ENCODE measurements at places on chromosomes 5 and 9. TPM values are rescaled to one million over a fixed set of nuclear protein-coding genes. Genes with fewer than 3 reads are reported as not detected.

DNA sequence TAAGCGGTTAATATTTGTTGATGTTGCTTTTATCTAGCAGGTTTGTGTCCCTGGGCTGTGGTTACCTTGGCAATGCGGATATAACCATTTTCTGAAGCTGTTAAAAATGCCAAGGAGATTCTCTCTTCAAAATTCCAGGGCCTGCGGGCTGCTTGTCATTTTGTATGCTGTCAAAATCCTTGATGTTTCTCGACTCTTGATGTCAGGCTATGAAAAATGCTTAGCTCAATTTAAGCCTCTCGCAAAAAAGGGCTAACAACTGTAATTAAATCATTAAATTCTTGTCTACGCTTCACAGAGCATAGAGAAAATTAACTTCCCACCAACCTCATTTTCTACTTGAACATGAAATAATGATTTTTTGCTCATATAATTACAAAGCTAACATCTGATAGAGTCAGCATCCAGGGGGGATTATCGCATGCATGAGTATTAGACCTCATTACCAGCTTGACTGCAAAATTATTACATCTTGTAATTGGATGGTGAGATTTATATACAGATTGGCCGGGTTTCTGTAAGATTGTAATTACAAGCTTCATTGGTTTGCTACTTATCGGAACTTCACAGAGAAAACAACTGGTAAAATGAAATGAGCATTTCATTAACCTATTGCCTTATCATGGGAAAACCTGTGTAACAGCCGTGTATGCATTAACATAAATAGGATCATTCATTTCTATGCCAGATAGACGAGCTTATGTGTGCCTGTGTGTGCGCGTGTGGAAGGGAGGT, 83.1 kb upstream of the IRX1 start:
- H3K36me3 ChIP-seq: no peaks in the 10 kb centered on the region
- H3K27me3 ChIP-seq: peaks cover 2% of the 10 kb centered on the region

DNA sequence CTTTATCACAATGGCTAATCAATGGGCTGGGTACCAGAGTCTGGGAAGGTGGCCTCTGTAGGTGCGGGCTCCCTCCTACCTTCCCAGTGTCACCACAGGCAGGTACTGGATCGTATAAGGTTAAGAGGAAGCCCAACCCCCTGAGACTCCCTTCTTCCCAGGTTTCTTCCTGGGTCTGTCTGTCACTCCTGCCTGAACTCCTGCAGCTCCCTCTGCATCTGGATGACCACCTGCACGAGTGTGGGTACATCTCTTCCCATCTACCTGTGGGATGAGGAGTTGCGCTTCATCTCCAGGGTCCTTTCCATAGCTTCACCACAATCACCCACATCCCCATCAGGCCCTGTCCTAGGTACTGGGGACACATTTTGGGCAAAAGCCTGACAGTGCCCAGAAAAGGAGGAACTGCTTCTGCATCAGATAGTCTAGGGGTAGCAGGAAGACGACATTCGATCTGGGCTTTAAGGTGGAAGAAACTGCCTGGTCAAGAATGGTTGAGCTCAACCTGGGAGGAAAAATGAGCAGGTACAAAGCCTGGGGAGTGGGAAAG, 112.2 kb upstream of the ALDH1B1 start:
- no peak overlapping the region for H3K27ac ChIP-seq
- peaks cover 18% of the 10 kb centered on the region for H3K4me1 ChIP-seq
- H3K27me3 ChIP-seq: peaks cover 7% of the 10 kb centered on the region
- DNase-seq: no peak

GRCh38 chr9:98136489-98136888, 17.5 kb upstream of the TRIM14 start:
- no peak for DNase-seq
- H3K4me3 ChIP-seq: no peak overlapping the region
- no peak overlapping the region for H3K27ac ChIP-seq
- H3K27me3 ChIP-seq: no peaks in the 10 kb centered on the region
- H3K4me1 ChIP-seq: no peaks in the 10 kb centered on the region

DNA sequence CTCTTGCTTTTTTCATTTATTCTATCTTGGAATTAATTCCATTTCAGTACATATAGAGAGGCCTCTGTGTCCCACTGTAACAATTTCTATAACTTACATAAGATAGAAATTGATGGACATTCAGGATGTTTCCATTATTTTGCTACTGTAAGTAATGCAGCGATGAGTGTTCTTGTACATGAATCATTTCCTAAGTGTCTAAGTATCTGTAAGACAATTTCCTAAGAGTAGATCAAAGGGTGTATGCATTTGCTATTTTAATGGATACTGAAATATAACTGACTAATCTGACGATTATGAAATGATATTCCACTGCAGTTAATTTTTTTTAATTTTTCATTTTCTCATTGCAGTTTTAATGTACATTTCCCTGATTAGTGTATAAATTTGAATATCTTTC, 23.0 kb upstream of the RBM22 start:
- no peaks in the 10 kb centered on the region for H3K4me1 ChIP-seq
- H3K27ac ChIP-seq: no peak overlapping the region
- no peaks in the 10 kb centered on the region for H3K27me3 ChIP-seq
- peaks cover 34% of the 10 kb centered on the region for H3K36me3 ChIP-seq
- no peak overlapping the region for H3K4me3 ChIP-seq
- no peak for DNase-seq

GRCh38 chr9:135661816-135662560, 1.1 kb upstream of the LCN9 start:
- H3K27ac ChIP-seq: no peak overlapping the region
- no peak overlapping the region for H3K4me3 ChIP-seq
- H3K36me3 ChIP-seq: no peaks in the 10 kb centered on the region

DNA sequence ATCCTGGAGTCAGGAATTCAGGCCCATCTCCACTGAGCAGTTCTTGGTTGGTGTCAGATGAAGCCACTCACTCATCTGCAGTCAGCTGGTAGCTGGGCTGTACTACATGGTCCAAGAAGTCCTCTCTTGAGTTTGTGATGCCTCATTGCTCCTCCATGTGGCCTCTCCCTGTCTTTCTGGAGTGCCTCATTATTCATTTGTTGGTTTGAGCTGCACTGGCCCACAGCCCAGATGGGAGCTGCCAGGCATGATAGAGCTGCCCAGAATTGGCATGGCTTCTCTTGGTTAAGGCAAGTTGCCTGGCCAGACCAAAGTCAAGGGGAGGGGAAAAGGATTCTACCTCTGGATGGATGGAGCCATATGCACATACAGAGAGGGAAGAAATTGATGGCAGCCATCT, 8.0 kb downstream of the PTCD2 start:
- peaks cover 4% of the 10 kb centered on the region for H3K4me1 ChIP-seq
- no peak overlapping the region for H3K4me3 ChIP-seq
- DNase-seq: no peak
- H3K36me3 ChIP-seq: peaks cover 34% of the 10 kb centered on the region
- H3K27me3 ChIP-seq: no peaks in the 10 kb centered on the region
- H3K27ac ChIP-seq: no peak overlapping the region

The OLFM1 gene
- total RNA-seq: not detected

The NAIF1 gene
- 13.2 TPM for total RNA-seq

- no peaks in the 10 kb centered on the region for H3K36me3 ChIP-seq
- H3K27me3 ChIP-seq: peaks cover 19% of the 10 kb centered on the region
- no peak overlapping the region for H3K4me3 ChIP-seq
- H3K4me1 ChIP-seq: no peaks in the 10 kb centered on the region
Measured at GRCh38 chr5:66337626-66338226, 193.6 kb downstream of the SREK1 start.

The ANGPTL2 gene
- not detected for total RNA-seq

DNA sequence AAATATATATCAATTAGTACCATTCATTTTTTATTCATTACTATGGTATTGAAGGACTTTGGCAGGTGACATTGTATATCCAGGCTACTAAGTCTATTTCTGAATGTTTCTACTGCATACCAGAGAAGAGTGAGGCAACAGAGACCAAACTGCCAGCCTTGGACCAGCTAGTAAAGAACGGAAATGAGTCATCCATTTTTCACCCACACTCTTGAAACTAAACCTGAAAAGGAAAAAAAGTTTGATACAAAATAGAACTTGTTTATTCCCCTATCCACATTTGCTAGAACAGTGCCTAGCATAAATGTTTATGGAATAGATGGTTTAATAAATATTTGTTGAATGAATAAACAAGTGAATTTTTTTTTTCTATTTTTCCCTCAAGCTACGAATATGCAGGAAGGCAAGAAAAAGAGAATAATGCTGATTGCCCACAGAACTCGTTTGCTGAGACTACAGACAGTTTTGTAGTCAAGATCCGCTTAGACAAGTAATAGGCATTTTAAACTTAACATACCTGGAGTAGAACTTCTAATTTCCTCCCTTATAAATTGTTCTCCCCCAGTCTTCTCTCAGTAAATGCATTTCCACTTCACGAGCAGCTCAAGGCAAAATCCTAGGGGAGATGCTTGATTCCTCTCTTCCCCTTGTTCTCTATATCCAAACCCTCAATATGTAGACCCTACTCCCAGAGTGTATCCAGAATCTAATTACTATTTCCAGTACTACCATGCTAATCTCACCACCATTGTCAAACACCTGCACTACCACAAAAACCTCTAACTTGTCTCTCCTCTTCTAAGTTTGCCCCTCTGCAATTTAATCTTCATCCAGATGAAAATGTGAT, 146.2 kb upstream of the RASA1 start:
- H3K4me1 ChIP-seq: peaks cover 51% of the 10 kb centered on the region
- H3K27ac ChIP-seq: peak overlapping the region; percentile 87
- DNase-seq: no peak
- peaks cover 3% of the 10 kb centered on the region for H3K36me3 ChIP-seq
- H3K4me3 ChIP-seq: peak overlapping the region; percentile 65
- no peaks in the 10 kb centered on the region for H3K27me3 ChIP-seq

All from activated naive CD8-positive, alpha-beta T cell treated with anti-CD3 and anti-CD28 coated beads, Interleukin-2, amount 10 ng/mL, durations not matched to agents 7 days and 5 days (primary cell).